Stimulated activated naive CD8-positive, alpha-beta T cell treated with anti-CD3 and anti-CD28 coated beads, Interleukin-15, amount 100 ng/mL, for 72 hours (primary cell): ENCODE measurements at places on chromosomes 16 and 17.

DNA sequence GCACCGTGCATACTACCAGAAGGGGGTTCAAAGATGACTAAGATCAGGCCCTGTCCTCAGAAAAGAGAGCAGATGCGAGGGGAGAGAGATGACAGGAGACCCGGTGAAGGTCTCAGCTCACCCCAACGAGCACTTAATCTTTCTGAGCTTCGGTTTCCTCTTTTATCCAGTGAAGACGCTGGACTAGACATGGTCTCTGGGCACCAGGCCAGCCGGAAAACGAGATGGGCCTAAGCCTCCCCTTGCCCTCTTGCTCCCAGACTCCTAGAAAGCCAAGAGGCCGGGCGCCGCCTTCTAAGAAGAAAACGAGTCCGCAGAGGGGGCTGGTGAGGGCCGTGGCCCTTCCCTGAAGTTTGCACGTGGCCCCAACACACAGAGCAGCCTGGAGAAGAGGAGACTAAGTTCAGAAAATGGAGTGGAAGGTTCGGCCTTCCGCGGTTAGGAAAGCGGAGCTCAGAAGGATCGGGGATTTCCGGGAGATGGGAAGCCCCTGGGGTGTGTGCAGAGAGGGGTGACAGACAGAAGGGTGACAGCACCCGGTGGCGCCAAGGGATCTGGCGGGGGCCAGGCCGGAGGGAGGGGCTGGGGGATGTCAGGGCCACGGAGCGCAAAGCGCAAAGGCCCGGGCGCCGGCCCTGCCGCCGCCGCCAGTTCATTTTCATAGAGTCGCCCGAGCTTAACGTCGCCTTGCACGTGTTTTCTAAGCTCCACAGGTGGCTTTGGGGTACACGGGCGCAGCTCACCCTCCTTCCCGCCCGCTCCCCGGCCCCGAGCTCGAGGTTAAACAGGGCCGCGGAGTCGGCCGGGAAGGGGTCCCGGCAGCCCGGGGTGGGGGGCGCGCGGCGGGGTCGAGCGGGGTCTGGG, 42.1 kb upstream of the BHLHA9 start:
- peak; percentile 15 for DNase-seq

DNA sequence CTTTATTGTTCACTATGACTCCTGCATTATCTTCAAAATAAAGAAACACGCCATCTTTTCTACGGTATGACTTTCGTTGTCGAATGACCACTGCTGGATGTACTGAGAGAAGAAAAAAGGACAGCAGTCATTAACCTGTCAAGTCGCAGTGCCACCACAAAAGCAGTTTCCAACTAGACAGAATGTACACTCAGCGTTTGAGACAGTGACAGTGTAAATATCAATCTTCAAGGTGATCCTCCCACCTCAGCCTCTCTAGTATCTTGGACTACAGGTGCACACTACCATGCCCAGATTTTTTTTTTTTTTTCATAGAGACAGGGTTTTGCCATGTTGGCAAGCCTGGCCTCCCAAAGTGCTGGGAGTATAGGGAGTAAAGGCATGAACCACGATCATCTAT, 3.1 kb downstream of the RPL23 start:
- DNase-seq, result no peak

DNA sequence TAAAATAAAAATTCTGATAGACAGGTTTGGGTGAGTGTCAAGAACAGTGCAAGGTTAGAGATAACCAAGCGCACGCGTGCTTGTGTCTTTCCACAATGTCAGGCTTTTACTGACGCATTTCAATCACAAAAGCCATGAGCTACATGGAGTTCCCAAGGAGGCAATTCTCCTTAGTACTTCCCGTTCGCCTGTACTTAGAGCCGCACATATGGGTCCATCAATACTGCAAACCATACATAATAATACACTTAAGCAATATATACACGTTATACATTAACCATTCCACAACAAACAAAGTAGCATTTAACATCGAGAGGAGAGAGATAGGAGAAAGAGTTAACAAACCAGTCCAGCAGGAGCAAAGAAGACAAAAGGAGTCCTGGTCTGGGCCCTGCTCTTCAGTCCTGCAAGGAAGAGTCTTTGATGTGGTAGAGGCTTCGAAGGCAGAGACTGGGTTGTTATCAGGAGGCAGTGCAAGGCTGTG, 11.9 kb upstream of the GPRC5C start:
- no peak for DNase-seq

DNA sequence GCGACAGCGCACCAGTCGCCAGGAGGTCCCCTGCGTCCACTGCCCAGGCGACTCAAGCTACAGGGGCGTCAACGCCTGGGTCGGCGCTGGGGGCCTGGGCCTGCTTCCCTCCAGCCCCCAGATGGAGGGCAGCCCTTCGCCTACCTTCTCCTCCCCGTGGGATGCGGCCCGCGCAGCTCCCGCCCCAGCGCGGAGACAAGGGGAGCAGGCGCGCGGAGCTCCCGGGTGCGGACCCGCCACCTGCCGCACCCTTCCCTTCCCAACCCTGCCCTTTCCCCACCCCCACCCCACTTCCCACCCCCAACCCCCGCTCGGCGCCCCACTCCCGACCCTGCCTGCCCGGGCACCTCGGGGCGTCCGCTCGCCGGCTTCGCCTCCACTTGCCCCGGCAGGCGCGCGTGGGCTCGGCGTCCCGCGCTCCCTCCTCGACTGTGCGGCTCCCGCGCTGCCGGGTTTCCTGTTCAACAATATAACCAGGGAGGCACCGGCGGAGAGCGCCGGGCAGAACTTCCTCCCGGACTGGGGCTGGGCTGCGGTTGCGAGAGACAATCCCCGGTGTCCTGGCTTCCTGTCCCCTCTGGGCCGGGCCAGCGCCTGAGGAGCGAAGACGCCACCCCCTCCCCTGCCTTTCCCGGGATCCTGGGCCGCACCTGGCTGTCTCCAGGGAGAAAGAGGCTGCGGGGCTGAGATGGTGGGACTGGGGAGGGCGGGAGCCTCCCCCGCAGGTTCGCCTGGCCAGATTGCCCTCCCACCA, at the start of gene ARHGAP27:
Gene ARHGAP27 (minus strand): TSS at position 466 of the 754 bp plus-strand sequence. CDS start 2,591 bp downstream, outside the sequence.
- no peak for DNase-seq

DNA sequence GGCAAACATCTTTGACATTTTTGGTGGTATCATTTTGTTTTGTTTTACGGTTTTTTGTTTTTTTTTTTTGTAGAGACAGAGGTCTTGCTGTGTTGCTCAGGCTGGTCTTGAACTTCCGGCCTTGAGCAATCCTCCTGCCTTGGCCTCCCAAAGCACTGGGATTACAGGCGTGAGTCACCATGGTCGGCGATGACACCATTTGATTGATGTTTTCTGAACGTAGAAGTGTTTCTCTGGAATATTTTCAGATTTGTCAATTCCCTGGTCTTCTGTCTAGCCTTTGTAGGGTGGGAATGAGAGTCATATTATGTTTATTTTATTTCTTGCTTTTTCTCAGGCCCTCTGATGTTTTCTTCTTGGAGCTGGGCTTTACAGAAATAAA, 32.2 kb upstream of the BRD7 start:
- no peak for DNase-seq

DNA sequence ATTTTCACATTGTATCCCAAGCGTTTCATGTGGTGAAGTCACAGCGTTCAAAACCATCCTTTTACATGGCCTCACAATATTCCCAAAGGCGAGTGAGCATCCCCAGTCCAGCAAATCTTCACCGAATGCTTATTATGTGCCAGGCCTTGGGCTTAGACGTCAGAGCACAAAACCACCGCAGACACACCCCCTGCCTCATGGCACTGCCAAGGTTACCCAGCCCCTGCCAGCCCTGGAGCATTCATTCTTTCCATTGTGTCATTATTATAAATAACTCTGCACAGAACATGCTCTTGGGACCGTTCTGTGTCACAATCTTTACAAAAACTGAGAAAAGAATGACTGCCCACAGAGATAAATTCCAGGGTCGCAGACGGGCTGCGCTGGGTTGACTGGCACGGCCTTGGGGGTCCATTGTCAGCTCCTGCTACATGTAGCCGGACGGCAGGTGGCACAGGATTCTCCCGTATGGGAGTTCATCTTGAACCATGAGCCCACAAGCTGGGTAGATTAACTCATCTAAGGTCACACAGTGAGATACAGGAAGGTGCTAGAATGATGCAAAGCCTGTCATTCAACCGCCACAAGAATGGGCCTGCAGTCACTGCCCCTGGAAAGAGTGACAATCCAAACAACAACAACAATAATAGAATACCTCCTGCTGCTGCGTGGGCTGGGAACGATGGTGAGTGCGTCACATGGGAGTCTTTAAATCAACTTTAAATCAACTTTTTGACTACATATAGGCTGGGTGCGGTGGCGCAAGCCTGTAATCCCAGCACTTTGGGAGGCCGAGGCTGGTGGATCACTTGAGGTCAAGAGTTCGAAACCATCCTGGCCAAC, 4.5 kb upstream of the NECAB2 start:
- DNase-seq, result no peak

- no peak for DNase-seq
Measured at GRCh38 chr16:85136213-85136701, 24.0 kb upstream of the CIBAR2 start.

DNA sequence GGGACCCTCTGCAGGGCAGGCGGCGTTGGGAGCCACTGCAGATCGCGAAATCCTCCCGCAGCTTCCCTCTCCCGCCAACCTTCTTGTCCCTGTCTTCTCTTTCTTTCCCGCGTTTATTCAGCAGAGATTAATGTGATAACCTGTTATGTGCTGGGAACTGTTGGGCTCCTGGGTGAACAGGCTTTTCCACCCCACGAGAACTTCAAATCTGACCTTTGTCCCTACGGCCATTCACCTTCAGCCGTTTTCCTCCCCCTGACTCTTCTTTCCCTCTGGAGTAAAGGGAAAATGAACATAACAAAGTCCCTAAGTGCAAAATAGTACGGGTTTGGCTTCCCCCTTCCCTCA, 15.2 kb upstream of the KPNA2 start:
- no peak for DNase-seq

GRCh38 chr17:57735707-57736106, 9.4 kb downstream of the CCDC182 start:
- no peak for DNase-seq

DNA sequence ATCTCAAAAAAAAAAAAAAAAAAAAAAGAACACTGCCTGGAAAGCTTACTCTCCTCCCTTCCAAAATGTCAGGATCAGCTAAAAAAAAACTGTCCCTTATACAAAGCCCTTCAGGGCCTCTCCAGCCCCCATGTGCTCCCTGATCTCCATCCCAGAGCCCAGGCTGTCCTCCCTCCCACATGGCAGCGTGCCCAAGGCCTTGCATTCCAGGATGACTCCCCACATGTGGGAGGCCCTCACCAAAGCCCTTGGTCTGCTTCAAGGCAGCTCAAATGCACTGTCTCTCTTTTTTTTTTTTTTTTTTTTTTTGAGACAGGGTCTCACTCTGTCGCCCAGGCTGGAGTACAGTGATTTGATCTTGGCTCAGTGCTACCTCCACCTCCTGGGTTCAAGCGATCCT, 2.3 kb downstream of the FDXR start:
- no peak for DNase-seq
